ENCODE measurements at places on chromosomes 1 and 21.

DNA sequence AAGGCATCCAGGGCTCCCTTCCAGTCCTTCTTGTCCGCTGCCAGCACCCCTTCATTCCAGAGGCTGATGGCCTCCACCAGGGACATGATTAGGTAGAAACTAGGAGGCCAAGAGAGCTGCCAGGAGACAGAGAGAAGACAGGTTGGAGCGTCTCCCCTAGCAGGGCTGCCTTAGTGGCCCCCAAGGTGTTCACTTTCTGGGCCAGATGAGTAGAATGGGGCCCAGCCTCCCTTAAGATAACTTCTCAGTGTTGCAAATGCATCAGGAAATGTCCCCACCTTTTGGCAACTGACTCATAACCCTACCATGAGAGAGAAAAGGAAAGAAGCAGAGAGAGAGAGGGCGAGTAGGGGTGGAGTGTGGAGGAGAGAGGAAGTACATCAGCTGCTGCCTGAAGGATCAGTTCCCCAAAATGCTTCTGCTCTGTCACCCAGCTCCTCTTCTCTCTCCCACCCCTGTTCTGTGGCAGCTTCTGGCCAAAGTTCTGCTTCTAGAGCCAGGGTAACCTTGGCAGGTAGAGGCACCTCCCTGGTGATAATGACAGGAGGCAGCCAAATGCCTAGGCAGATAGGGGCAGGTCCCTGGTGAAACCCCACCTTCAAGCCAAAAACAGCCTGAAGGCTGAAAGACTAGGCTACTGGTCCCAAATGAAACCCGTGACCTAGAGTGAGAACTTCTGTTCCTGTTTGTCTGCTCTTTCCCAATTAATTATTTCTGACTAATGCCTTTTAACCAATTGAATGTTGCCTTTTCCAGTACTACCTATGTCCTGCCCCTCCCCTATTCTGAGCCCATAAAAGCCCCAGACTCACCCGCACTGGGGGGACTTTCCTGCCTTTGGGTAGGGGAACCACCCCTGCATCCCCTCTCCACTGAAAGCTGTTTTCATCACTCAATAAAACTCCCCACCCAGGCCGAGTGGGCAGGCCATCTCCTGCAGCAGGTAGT lies at the start of gene NCF2:
NCF2 (minus strand) TSS at position 216 of the 948 bp plus-strand sequence; CDS start at position 86, 130 bp downstream.
- peak; percentile 82 for DNase-seq

- DNase-seq = peak; percentile 56
These were observed 932 bp upstream of the FCRLA start for GRCh38 chr1:161706113-161706481.

DNA sequence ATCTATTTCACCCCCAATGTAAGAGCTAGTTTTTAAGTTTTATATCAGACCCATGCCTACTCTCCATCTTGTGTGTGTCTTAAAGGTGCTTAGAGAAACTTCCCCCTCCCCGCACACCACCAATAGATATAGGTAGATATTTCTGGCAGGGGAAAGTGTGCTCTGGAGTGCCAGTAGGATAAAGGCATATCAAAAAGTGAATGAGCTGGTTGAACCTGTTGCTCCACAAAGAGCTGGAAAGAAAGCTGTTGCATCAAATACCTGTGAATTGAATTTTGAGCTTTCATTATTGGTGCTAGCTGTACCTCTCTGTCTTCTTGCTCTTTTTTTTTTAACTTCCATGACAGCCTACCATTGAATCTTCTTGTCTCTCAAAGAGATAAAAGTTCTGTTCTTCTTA lies 32.8 kb downstream of the ARID1A start:
- no peak for DNase-seq

- DNase-seq = no peak
These were observed 41.2 kb upstream of the ADARB1 start for GRCh38 chr21:45032977-45033710.

DNA sequence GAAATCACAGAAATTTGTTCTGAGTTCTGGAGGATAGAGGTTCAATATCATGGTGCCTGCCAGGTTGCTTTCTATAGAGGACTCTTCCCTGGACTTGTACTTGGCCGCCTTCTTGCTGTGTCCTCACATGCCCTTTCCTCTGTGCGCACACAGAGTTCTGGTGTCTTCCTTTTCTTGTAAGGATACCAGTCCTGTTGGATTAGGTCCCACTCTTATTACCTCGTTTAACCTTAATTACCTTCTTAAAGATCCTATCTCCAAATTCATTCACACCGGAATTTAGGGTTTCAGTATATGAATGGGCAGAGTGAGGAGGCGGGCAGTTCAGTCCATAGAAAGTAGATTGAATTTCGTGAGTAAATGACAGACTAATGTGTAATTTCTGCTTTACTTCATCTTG lies 413.9 kb downstream of the NCAM2 start:
- DNase-seq = no peak

DNA sequence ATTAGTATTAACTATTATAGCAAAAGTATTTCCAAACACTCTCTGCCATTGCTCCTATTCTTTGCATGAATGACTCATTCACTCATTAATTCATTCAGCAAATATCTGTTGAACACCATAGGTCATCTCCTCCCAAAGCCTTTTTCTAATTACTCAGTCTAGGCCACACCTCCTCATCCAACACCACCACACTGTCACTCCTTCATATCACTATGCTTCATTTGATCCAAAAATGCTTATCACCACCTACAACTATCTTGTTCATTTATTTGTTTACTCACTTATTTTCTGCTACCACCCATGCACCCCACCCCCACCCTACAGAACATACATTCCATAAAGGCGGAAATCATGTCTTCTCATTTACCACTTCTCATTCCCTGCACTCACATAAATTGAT lies 94.4 kb upstream of the TNFSF4 start:
- DNase-seq = peak; percentile 69

- DNase-seq = no peak
These were observed 61.8 kb upstream of the CD1D start for GRCh38 chr1:158118713-158119402.

- no peak for DNase-seq
These were observed 46.9 kb downstream of the HLX start for GRCh38 chr1:220926146-220926545.

DNA sequence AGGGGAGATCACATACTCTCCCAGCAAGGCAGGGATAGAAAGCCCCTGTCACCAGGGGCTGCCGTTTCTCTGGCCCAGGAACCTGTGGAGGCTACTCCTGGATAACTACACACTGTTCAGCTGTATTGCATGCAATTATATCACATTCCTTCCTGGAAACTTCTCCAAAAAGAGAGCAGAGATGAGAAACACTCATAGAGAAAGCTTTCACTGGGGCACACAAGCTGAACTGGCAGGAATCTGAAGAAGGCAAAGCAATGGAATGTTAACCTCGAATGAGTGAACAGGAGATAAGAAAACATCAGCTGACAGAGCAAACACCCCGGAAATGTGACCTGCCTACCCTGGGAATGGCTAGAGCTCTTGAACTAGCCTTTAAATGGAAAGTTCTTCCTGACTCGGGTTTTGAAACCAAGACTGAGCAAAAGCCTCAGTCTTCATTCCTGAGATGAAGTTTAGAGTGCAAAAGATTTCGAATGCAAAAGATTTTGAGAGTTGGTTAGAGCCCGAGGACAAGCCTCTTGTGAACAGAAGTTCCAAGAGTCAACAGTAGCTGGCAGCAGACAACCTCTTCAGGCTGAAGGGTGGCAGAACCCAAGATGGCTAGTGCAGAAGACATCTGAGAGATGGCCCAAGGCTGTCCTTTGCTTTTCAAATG lies 32.3 kb downstream of the CCN1 start:
- DNase-seq = peak; percentile 68

DNA sequence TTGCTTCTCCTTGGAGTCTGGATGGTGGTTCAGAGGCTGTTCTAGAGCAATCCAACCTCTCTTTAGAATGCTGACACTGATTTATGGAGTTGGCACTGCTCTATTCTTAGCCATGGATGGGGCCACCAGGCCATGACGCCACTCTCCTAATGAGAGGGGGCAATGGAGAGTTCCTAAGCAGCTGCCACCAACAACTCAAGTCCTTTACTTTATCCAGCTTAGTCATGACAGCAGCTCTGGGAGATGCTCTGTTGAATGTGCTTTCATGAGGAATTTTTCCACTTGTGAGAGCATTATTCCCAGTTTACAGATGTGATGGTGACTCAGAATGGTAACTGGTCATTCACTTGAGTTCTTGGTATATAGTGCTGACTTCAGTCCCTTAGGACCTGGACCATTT lies 366.3 kb downstream of the HHAT start:
- DNase-seq = no peak

DNA sequence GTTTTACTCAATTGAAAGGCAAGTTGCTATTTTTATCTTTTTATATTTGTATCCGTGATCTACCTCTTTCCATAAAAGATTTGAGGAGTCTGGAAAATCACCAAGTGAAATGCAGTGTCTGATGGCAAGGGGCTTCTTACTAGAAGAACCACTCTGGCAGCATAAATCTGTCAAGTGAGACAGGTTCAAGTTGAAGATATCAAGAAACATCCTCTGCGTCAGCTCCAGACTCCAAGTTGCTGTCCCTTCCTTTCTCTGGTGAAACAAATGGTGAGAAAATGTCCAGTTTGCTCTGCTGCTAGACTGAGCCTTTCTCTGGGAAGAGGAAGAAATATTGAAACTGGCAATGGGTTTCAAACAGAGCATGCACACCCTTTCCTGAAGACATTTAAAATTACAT lies 411.2 kb downstream of the PLPP3 start:
- no peak for DNase-seq

DNA sequence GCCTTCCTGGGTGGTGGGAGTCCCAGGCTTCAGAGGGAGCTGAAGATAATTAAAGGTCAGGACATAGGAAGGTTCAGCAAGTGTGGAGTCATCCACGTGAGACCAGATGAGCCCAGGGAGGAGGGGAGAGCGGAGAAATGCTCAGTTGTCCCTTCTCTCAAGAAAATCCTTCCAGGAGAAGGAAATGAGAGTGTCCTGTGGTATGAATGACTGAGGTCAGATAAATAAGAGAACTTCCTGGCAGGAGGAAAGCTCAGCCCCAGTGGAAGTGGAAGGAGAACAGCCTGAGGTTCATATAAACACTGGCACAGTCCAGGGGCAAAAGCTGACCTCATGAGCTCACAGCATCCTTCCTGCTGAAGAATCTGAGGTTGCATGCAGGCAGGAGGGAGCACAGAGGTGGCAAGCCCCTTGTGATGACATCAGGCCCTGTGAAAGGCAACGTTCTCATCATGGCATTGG lies 97.6 kb downstream of the NAV1 start:
- DNase-seq = no peak

GRCh38 chr1:169550294-169550693 lies 36.0 kb downstream of the F5 start:
- peak; percentile 62 for DNase-seq

GRCh38 chr1:46342677-46343350 lies 2.2 kb downstream of the NSUN4 start:
- DNase-seq = no peak

DNA sequence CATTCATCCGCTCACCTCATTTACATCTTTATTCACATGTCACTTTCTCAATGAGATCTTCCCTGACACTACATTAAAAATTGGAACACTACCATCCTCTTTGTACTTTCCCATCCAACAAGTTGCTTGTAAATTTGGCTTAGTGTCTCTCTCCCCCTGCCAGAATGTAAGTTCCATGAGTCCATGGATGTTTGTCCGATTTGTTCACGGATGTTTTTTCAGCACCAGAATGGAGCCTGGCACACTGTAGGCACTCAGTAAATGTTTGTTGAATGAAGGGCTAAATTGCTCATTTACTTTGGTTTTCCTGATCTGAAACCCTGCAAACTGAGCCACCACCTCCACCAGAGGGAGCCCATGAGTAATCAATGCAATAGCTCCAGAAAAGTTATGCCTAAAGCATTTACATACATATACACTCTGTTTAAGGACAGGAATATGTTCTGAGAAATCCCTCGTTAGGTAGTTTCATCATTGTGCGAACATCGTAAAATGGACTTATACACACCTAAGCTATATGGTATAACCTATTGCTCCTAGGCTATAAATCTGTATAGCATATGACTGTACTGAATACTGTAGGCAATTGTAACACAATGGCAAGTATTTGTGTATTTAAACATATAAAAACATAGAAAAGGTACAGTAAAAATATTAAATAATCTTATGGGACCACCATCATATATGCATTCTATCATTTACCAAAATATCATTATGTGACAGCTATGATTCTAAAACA lies 2.8 kb upstream of the EYA3 start:
- peak; percentile 68 for DNase-seq

DNA sequence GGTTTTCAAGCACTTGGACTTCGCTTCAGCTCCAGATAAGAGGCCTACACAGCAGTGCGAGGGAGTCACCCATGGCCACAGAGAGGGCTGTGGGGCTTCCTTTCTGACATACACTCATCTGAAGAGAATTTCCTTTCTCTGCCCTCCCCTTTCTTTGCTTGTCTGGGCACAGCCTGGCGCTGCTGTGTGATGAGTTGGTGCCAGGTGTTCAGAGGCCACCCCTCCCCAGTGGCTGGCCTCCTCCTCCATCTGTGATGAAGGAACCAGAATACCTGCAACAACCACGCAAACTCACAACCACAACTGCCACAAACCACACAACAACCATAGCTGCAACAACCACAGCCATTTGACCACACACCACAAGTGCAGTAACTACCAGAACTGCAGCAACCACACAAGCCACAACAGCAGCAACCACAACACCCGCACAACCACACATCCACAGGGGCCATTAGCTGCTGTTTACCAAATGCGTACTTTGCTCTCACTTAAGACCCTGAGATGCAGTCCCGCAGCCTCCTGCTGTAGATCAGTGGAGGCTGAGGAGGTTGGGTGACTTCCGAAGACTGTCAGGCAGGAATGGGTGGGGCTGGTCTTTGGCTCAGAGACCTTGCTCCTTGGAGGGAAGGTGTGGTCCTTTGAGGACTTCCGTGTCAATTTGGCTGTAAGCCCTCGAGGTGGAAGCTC lies 71.1 kb downstream of the IER5 start:
- peak; percentile 98 for DNase-seq

DNA sequence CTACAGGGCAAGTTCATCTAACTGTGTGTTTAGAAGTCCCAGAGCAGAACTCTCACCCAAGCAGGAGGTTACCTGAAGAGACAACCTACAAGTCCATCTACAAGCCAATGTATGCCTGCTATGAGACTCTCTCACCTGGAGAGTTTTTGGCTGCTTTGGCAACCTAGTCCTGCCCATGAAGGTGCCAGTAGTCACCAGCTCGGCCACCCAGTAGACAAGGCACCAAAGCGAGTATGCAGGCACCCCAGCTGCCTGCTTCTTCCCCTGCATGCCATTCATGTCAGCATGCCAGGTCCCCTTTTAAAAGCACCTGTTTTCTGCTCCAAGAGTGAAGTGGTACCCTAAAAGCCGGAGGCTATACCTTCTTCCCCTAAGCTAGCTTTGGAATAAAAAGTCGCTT lies 20.2 kb downstream of the RIIAD1 start:
- no peak for DNase-seq

- DNase-seq = peak; percentile 91
These were observed at the start of gene CFAP45 for GRCh38 chr1:159900086-159900680. Gene CFAP45, minus strand, starts transcription at chr1:159900165. Its CDS starts 67 bp downstream, at chr1:159900098.
